ENCODE measurements at places on chromosomes 2 and 18. TPM values are rescaled to one million over a fixed set of nuclear protein-coding genes. Genes with fewer than 3 reads are reported as not detected.

SERPINB13 gene
- total RNA-seq, result not detected

RAB6C gene
- total RNA-seq, result not detected

KHK gene
- 9.5 TPM for total RNA-seq

TUBA3E gene
- total RNA-seq, result 0.62 TPM

TMEM169 gene
- total RNA-seq, result 0.42 TPM

SERPINB11 gene
- total RNA-seq, result 0.17 TPM

NOSTRIN gene
- 2.2 TPM for total RNA-seq

SLC23A3 gene
- total RNA-seq, result 0.48 TPM

MPPE1 gene
- 18.3 TPM for total RNA-seq

MEP1B gene
- total RNA-seq, result 0.05 TPM

EMILIN2 gene
- 12.7 TPM for total RNA-seq

PROKR1 gene
- 0.03 TPM for total RNA-seq

GREB1 gene
- total RNA-seq, result 1.7 TPM

SNRPD1 gene
- 152 TPM for total RNA-seq

COX5B gene
- 299 TPM for total RNA-seq

CDKL4 gene
- not detected for total RNA-seq

ABCG5 gene
- total RNA-seq, result not detected

CDCA7 gene
- total RNA-seq, result 48.9 TPM

DOCK10 gene
- 31.4 TPM for total RNA-seq

CPLX4 gene
- not detected for total RNA-seq

INHA gene
- total RNA-seq, result 0.36 TPM

ANKRD62 gene
- not detected for total RNA-seq

DTNA gene
- total RNA-seq, result 0.33 TPM

SCRN3 gene
- 14.4 TPM for total RNA-seq
